ENCODE measurements at places on chromosomes 5 and 9. TPM values are rescaled to one million over a fixed set of nuclear protein-coding genes. Genes with fewer than 3 reads are reported as not detected.

Gene ROR2
- total RNA-seq: 4.0 TPM

Gene TNC
- 4.2 TPM for total RNA-seq

Gene MARVELD2
- 15.5 TPM for total RNA-seq

Gene CCL21
- 40.2 TPM for total RNA-seq

Gene NEUROG1
- total RNA-seq: not detected

Gene DNM1
- total RNA-seq: 13.0 TPM

Gene EIF4EBP3
- total RNA-seq: not detected

Gene HSD17B3
- not detected for total RNA-seq

Gene TAF1L
- total RNA-seq: not detected

Gene CNTNAP3B
- total RNA-seq: 34.2 TPM

Gene IFNB1
- total RNA-seq: not detected

Gene GARNL3
- total RNA-seq: 23.6 TPM

Gene TTC1
- total RNA-seq: 11.2 TPM

Gene ZNF658
- 4.3 TPM for total RNA-seq

Gene ECM2
- total RNA-seq: 8.2 TPM

Gene ACOT12
- total RNA-seq: not detected

Gene OLFML2A
- total RNA-seq: 5.3 TPM

Gene FCHO2
- total RNA-seq: 18.2 TPM

Gene TTC39B
- 5.3 TPM for total RNA-seq

Gene SEC16A
- 75.8 TPM for total RNA-seq

Gene OBP2B
- not detected for total RNA-seq

Gene NMUR2
- not detected for total RNA-seq

Gene FGF1
- total RNA-seq: not detected

Gene KCNV2
- not detected for total RNA-seq

Gene BARHL1
- not detected for total RNA-seq

Gene PLPPR1
- total RNA-seq: 0.26 TPM

Gene DCTN3
- 39.9 TPM for total RNA-seq

Gene PRRX2
- 1.0 TPM for total RNA-seq

Gene DAB2
- 39.4 TPM for total RNA-seq

Gene PCDHA2
- total RNA-seq: 1.3 TPM

Gene PCDHB7
- not detected for total RNA-seq

Gene TNFSF15
- total RNA-seq: not detected

Gene DNAI1
- total RNA-seq: 2.1 TPM

Gene CCDC180
- 5.2 TPM for total RNA-seq

Gene SELENOP
- total RNA-seq: 289 TPM

Gene ADGRD2
- not detected for total RNA-seq

Gene HRH2
- total RNA-seq: 0.78 TPM

Gene JAKMIP2
- 1.3 TPM for total RNA-seq

Gene NDST1
- total RNA-seq: 56.0 TPM

Gene AQP3
- 12.5 TPM for total RNA-seq

Gene STPG3
- not detected for total RNA-seq

Gene PAPPA
- 1.0 TPM for total RNA-seq

Gene PPP2R2B
- total RNA-seq: not detected

Gene CAMK2A
- not detected for total RNA-seq

Gene EQTN
- not detected for total RNA-seq

Gene MARCHF11
- not detected for total RNA-seq

Gene AGXT2
- total RNA-seq: not detected

Gene UBAC1
- total RNA-seq: 25.4 TPM

Gene CCT5
- total RNA-seq: 45.4 TPM

Gene ENHO
- 2.9 TPM for total RNA-seq

Gene ZNF879
- total RNA-seq: 2.1 TPM

Gene PTGES
- total RNA-seq: 0.66 TPM

Gene LIX1
- not detected for total RNA-seq

Data from body of pancreas (tissue), 4 donors.